ENCODE measurements at places on chromosomes 5 and 9. TPM values are rescaled to one million over a fixed set of nuclear protein-coding genes. Genes with fewer than 3 reads are reported as not detected.

GRCh38 chr5:154092356-154093141, 53.8 kb downstream of the MFAP3 start:
- peak; percentile 52 for DNase-seq

- DNase-seq, result no peak
Measured at GRCh38 chr5:86572825-86573517, 44.8 kb upstream of the COX7C start.

GRCh38 chr5:142325725-142326479, 1.1 kb upstream of the SPRY4 start:
- DNase-seq, result peak; percentile 79

GRCh38 chr9:36162211-36162738, 6.9 kb upstream of the CCIN start:
- peak; percentile 42 for DNase-seq

- DNase-seq, result no peak
Measured at GRCh38 chr9:37798677-37799076, 1.9 kb upstream of the DCAF10 start.

GRCh38 chr9:81183761-81184160, 505.6 kb downstream of the TLE1 start:
- peak; percentile 32 for DNase-seq

DNA sequence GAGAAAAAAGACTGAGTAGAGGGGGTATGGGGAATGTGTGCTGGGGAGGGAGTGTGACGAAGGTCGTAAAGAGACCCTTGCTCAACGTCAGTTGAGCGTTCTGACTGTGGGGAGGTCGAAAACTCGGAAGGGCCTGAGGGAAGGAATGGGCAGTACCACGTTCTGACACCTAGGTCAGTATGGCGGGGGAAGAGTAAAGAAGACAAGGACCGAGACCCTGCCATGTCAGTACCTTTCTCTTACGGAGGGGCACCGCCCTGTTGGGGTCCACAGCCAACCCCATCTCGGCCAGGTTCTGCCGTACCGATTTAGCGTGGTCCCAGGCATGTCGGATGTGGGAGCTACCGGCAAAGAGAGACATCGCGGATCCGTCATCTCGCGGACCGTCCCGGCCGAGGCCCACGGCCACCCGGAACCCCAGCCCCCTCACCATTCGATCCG, 375 bp downstream of the NOP16 start:
- no peak for DNase-seq

DNA sequence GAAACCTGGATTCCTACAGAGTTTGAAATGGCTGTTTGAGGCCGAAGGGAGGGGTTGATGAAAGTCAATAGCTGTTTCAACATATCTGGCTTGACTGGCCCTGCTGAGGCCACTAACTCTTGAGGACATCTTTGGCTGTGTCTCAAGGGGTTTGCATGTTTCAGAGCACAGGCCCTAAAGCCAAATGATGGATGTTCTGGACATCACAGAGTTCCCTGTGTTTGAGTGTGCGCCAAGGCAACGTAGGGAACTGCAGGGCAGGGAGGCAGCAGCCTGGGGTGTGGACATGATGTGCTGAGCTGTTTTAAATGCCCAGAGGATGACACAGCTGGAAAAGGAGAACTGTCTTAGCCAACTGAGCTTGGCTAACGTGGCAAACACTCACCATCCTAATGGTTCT, 89.6 kb downstream of the RAPGEF1 start:
- DNase-seq, result no peak

GRCh38 chr5:140344683-140345423, 1.6 kb downstream of the HBEGF start:
- DNase-seq, result no peak

DNA sequence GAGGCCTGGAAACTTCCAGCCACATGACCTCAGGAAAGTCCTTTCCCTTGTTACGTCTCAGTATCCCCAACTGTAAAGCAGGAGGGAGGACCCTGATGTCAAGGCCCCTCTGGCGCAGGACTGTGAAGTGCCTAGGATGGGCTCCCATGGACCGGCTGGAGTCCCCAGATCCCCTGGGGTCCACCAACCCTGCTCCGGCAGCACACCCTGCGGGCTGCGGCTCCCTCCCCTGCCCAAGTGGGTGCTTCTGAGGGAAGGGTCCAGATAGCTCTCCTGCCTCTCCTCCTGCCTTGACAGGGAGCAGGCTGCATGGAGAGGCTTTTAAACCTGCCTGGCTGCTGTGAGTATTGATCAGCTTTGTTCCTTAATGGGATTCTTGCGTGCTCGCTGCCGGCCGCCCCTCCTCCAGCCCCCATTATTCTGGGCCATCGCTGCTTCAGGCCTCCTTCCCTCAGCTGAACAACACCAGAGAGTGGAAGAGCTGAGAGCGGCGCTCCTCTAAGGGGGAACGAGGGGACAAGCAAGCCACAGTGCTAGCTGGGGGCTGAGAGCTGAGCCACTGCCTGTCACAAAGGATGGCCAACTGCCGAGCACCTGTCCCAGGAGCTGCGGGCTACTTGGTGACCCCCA, 25.6 kb upstream of the NTNG2 start:
- no peak for DNase-seq

GRCh38 chr5:74946471-74946870, 80.3 kb upstream of the FAM169A start:
- no peak for DNase-seq

DNA sequence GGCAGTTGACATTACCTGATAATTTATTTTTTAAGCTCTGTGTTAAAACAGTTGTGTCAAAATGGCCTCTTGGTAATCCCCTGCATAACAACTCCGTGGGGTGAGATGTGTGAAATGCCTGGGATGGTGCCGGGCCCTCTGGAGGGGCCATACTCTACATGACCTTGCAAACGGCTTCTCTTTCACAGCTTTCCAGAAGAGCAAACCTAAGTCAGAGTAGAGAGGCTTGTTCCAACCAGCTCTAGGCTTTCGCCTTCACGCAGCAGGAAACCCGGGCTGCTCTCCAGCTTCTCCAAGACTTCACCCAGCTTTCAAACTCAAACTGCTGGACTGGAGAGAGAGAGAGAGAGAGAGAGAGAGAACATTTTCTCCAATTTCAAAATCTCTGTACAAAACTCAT, 120.1 kb downstream of the SNX18 start:
- peak; percentile 63 for DNase-seq

DNA sequence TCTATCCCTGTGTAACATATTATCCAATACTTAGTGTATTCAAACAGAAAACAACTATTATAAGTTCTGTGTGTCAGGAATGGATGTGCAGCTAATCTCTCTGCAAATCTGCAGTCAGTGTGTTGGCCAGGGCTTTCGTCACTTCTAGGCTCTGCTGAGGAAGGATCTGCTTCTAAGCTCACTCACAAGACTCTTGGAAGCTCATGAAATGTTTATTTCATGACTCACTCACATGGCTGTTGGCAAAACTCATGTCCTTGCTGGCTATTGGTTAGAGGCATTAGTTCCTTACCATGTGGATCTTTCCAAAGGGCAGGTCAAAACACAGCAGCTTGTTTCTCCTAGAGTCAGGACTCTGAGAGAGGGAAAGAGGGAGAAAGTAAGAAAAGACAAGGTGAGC, 367.4 kb upstream of the SMARCA2 start:
- no peak for DNase-seq

DNA sequence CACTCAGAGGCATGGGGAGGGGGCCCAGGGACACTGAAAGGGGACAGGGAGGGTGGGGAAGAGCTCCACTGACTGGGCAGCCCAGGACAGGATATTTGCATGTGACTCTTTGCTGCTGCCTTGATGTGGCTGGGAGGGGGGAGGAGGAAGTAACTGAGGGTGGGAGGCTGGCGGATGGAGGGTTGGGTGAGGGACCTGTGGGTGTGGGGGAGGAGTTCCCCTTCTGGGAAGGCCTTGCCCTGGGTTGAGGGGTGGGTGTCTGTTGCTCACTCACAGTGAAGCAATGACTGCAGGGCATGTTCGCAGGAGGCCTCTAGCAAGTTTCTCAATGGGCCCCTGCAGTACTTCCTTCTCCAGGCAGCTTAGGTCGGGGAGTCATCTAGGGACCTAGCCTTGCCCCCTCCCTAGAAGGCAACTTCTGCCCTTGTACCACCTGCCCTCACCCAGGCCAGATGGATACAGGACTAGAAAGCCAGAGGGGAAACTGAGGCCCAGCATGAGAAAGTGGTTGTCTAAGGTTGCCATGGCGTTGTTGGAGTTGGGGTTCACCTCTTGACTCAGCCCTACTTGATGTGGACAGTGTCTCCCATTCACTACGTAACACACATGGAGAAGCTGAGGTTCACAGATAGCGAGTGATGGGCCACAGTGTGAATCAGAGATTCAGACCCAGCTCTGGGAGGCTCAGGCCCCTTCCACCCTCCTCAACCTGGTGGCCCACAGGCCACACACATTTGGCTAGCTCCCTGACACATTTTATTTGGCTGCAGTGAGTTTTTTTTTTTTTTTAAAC, 3.0 kb downstream of the GRK6 start:
- peak; percentile 88 for DNase-seq

GRCh38 chr9:95139126-95139525, 178.4 kb downstream of the FANCC start:
- no peak for DNase-seq

DNA sequence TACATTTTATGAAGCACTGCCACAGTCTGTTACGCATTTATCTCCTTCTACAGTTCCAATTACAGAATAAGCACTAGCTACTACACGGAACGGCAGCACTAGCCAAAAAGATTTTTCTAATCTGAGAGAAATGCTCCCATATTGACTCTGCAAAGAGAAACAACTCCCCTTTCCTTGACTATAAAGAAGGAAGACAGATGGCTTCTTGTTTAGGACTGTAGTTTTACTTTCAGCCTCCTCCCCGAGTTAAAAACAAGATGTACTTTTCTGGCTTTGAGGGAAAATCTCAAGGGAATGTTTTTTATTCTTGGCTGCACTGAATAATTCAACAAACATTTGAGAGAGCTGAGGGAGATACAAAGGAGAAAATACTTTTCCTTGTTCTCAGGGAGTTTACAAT, 1.9 kb upstream of the SLC44A1 start:
- no peak for DNase-seq

DNA sequence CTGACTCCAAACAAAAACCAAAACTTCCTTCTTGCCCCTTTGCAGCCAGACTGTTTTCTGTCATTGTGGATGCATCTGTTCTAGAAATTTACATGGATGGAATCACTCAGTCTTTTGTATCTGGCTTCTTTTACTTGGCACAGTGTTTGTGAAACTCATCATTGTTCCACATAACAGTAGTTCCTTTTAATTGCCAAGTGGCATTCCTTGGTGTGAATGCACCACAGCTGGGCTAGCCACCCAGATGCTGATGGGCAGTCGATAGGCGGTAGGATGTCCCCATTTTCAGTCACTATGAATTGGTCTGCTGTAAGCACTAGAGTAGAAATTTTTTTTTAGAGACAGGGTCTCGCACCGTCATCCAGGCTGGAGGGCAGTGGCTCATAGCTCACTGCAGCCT, 6.3 kb upstream of the CLPTM1L start:
- DNase-seq, result no peak

- DNase-seq, result no peak
Measured at GRCh38 chr9:129270205-129270604, 92.1 kb upstream of the IER5L start.

GRCh38 chr5:42991404-42992087, 48.6 kb downstream of the ANXA2R start:
- no peak for DNase-seq

- no peak for DNase-seq
Measured at GRCh38 chr5:150780816-150781221, 2.3 kb downstream of the SMIM3 start.

Gene SSNA1
- 131 TPM for polyA plus RNA-seq

Gene BHMT2
- 230 TPM for polyA plus RNA-seq

Gene PCAT7
- 1.5 TPM for polyA plus RNA-seq

Gene CDX1
- 0.39 TPM for polyA plus RNA-seq

Gene CDKN2A
- polyA plus RNA-seq, result not detected

Gene MARCOL
- not detected for polyA plus RNA-seq

Gene OLFM1
- 2.9 TPM for polyA plus RNA-seq

Gene REEP2
- polyA plus RNA-seq, result 8.8 TPM

Gene IFNA21
- not detected for polyA plus RNA-seq

Gene FCN2
- polyA plus RNA-seq, result 2.8 TPM

Gene TOR1B
- 10.1 TPM for polyA plus RNA-seq

Gene NR4A3
- 0.34 TPM for polyA plus RNA-seq

Gene SLC6A3
- 0.09 TPM for polyA plus RNA-seq
